ENCODE measurements at places on chromosomes 5 and 9.

GRCh38 chr5:2569774-2570542, 181.5 kb downstream of the IRX2 start:
- DNase-seq = no peak

DNA sequence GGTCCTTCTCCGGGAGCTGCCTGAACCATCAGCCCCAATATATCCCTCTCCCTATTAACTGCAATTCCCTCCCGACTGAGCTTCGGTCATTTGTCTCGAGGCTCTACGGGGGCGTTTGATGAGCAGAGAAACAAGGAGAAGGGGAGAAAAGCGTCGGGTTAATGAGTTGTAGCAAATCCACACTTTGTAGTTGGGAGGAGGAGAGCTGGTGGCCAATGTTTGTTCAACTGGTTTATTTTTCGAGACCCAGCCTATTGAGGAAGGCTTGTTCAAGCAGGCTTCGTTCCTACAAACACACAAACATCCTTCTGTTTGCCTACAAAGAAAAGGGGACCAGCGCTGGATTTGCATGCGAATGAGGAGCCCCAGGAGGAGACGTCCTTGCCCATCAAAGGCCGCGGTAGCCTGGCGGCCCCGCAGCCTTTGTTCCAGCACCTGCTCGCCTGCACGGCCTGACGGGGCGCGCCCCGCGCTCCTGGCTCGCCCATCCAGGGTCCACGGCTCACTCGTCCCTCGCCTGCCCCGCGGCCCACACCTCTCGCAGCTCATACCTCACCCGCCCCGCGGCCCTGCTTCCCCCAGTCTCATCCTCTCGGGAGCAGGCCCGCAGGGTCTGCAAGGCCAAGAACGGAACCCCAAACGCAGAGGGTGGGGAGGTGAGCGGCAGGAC, 4.6 kb downstream of the FOXD1 start:
- DNase-seq = no peak

DNA sequence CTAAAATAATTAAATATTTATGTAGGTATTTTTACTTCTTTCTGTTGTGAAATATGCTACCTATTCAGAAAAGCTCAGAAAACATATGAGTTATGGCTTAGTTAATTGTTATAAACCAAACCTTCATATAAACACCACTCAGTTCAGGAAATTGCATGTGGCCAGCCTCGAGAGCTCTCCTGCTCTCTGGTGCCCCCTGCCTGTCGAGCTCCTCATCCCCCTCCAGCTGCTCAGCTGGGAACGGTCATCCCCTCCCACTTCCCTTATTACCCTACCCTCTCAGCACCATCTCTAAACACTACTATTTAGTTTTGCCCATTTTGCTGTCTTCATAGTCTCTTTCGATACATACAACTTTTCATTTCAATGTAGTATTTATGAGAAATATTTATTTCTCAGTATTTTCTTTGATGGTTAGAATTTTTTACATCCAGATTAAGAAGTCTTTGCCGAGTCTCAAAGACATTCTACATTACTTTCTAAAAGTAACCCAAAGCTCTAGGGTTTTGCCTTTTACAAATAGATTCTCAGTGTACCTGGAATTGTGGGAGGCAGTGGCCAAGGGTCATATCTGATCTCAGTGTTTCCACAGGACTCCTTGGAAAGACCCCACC, 51.2 kb upstream of the SEMA4D start:
- peak; percentile 51 for DNase-seq

- no peak for DNase-seq
These were observed 90.7 kb downstream of the NR3C1 start for GRCh38 chr5:143312822-143313221.

DNA sequence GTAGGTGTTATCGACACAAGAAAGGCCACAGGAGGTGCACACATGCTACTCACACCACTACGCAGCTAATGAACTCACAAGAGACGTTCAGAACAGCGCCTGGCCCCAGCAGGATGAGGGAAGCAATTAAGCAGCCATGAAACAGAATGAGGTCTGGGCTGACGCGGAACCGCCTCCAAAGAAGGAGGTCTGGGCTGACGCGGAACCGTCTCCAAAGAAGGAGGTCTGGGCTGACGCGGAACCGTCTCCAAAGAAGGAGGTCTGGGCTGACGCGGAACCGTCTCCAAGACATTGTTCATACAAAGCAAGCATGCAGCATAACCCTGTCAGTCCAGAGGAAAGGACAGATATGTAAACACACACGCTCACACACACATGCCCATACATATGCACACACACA, 63.2 kb upstream of the ZNF354A start:
- DNase-seq = no peak

- no peak for DNase-seq
These were observed 111.8 kb upstream of the OTULINL start for GRCh38 chr5:14469551-14470377.

GRCh38 chr9:84368601-84369000, 28.0 kb upstream of the SLC28A3 start:
- no peak for DNase-seq

GRCh38 chr5:98904780-98905179, 24.0 kb downstream of the CHD1 start:
- no peak for DNase-seq

GRCh38 chr5:80082731-80083100, 47.6 kb downstream of the THBS4 start:
- DNase-seq = peak; percentile 86

GRCh38 chr9:108609227-108609896, 246.4 kb downstream of the ACTL7B start:
- no peak for DNase-seq

- no peak for DNase-seq
These were observed 179.4 kb upstream of the SPEF2 start for GRCh38 chr5:35438288-35438687.

DNA sequence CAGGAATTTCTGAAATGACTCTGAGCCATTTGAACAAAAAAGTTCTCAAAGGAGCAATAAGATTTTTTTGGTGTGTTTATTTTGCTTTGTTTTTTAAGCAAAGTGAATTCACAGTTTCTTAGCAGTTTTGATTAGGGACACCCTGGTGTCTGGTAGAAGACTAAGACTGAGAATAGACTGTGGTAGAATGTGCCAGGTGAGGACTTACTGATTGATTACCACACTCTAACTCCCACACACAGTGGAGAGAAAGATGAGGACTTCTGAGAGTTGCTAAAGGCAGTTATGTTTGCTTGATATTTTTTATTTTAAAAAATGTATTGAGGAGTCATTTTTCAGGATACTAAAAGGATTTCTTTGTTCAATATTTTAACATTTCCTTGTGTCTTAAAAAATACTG, 175.1 kb downstream of the CD180 start:
- no peak for DNase-seq

- DNase-seq = no peak
These were observed 98.7 kb downstream of the NMUR2 start for GRCh38 chr5:152306386-152306785.

- DNase-seq = no peak
These were observed 18.0 kb upstream of the LHX3 start for GRCh38 chr9:136222906-136223285.

All from umbilical cord (tissue), 2 donors.